Activated T-helper 1 cell treated with Interleukin-2 at 50 U/mL for 16 hours (primary cell): ENCODE measurements at places on chromosomes 5 and 9.

- DNase-seq: no peak
Measured at GRCh38 chr9:127853312-127854183, 910 bp downstream of the ENG start.

- no peak for DNase-seq
Measured at GRCh38 chr5:108148715-108149139, 233.2 kb downstream of the FBXL17 start.

- DNase-seq: no peak
Measured at GRCh38 chr9:134955801-134956200, 38.1 kb upstream of the FCN1 start.

- DNase-seq: no peak
Measured at GRCh38 chr9:134887686-134888602, 7.3 kb downstream of the FCN2 start.

DNA sequence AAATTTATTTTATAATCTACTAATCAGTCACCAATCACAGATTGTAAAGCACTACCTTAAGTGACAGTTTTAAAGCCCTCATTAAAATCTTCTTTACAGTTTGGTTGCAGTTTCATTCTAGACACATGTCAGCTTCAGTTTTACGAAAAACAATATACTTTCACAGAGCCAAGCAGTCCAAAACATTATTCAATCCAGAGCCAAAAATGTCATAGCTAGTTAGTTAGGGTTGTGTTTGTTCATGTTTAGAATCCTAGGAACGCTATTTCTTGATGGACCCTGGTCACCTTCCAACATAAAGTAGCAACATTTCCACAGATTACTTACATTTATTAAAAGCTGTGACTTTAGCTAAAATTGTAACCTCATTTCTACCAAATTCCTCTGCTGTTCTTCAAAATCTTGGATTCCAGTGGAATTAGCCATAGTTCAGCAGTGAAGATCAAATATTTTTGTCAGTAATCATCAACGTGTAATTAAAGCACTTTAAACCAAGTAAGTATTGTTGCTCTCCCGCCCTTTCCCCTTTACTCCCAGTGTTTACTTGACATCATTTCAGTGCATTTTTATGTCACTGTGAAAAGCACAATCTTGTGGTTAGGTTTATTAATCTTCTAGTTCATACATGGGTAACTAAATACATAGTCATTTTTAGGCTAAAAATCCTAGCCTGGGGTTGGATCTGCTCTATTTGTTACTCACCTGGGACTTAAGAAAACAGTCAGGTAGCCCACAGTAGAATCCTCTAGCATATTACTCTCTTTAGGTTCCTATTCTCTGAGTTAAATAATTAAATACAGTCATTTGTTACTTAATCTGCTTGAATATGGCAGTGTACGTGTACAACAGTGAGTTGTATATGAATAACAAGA, 74.3 kb downstream of the NIPBL start:
- DNase-seq: no peak

DNA sequence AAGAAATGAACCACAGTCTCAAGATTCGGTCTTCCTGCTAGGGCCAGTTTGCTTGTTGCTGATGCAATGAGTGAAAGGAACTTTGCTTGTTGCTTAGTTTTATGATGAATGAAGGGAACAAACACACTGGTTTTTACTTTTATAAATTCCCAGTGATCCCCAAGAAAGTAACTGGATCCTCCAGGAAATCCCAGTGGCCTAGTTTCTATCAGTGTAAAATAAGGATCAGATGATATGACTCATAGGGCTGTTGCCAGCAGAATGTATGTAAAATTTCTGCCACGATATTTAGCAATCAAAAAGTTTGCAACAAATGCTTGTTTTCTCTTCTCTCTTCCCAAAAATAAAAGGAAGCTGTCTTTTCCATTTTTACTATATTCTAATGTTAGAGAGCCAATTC, 160.1 kb upstream of the CDKN2B start:
- no peak for DNase-seq

- no peak for DNase-seq
Measured at GRCh38 chr5:74517700-74518099, 122.8 kb downstream of the ENC1 start.

GRCh38 chr9:20048985-20049384, 260.1 kb upstream of the SLC24A2 start:
- no peak for DNase-seq

GRCh38 chr9:91055845-91056244, 254.2 kb downstream of the SYK start:
- DNase-seq: no peak

DNA sequence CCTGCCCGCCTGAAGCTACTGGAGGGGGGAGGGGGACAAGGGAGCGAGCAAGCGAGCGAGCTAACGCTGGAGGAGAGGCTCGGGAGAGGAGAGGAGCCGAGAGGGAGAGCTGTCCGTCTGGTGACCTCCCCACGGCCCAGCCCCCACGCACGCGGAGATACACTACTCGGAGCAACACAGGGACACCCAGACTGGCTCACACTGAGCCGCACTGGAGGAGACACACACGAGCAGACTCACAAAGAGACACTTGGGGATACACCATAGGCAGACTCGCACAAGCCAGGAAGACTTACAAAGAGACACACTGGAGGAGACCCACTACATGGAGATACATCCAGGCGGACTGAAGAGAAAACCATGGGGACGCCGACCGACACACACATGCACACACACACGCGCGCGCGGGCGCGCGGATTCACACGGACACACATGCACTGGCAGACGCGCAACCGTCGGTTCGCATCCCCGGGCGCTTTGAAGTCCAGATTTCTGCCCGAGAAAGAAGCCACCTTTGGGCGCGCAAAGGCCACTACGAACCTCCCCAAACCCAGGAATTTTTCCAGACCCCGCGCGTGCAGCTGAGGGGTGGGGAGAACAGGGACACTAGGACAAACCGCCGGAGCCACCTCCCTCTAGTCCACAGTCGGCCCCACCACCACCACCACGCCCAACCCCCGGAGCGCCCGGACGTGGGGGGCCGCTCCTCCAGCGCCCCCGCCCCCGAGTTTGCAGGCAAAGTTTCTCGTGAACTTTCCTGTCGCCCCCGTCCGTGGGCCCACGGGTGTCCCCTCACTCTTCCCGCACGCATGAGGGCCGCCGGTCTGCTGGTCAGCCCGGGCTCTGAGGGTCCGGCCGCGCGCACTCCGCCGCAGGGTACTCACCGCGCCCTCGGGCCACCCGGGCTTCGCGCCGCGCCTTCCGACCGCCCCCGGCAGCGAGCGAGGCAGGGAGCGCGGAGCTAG, 571 bp downstream of the CNTFR start:
- DNase-seq: no peak

DNA sequence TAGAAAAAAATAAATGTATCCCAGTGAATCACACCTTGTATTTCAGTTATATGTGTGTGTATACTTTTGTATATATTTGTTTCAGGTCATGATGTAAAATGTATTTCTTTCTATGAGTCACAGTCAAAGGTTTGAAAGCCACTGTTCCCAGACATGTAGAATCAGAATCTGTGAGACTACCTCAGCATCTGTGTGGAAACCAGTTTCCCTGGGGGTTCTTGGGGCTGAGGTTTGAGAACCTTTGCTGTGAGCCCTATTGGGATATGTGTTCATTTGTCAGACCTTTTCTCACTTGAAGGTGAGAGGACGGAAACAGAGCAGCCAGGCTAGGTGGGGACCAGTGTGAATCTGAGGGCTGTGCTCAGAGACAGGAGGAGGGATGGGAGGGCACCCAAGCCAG, 78.7 kb upstream of the SAP30L start:
- DNase-seq: no peak

DNA sequence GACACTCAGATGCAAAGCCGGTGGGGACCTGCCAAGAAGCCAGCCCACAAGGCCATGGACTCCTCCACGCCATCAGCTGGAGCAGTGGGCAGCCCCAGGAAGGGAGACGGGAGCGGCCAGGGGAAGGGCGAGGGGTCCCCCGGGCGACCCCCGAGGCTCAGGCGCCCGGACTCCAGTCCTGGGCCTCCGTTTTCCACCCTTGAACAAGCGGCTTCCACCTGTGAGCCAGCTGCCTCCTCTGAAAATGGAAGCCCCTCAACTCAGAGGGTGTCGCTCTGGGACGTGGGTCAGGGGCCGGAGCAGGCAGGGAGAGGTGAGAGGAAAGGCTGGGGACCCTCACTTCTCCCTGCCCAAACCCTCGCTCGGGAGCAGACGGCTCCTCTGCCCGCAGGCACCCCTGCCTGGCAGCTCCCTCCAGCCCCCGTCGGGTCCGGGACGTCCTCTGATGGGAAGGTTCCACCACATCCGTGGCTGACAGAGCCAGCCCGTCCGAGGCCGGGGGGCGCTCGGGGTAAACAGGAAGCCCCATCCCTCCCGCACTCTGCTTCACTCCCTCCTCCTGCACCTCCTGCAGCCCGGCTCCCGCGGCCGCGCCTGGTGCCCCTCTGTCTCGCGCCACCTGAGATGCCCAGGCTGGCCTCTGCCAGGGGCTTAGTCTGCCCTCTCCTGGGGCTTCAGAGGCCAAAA, 3.7 kb upstream of the EGFL7 start:
- DNase-seq: no peak

GRCh38 chr5:86894056-86894455, 276.3 kb downstream of the COX7C start:
- DNase-seq: no peak

- no peak for DNase-seq
Measured at GRCh38 chr5:39117401-39117800, 43.2 kb upstream of the RICTOR start.

- no peak for DNase-seq
Measured at GRCh38 chr5:82669720-82670119, 391.6 kb upstream of the RPS23 start.

DNA sequence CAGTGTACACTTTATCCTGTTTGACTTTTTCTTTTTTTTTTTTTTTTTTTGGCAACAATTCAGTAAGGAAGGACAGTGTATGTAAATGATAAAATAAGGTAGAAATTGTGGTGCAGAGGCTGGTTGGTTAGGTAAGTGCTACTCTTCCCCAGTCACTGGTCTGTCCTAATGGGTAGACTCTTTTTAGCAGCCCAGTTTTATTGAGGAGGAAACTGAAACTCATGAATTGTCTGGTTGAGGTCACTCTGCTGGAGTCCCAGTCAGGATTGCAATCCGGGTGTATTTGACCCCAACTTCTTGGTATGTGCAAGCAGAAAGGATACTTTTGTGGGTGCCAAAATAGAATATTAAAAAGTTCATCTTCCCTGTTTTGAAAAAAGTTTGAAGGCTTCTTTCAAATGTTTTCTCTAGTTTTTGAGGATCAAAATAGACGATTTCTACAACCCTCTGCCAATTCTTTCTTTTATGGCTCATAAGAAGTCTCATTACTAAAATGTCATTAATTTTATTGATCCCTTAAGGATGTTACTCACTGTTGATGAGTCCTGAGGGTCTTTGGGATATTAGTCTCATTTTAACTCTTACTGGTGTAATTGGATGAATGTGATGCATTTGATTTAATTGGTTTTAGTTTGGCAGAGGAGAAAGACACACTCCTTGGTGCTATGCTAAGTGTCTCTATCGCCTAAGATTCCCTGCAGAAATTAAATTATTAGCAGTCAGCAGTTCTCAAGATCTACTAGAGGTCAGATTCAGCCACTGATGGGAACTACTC, 171.9 kb downstream of the KDM4C start:
- no peak for DNase-seq

DNA sequence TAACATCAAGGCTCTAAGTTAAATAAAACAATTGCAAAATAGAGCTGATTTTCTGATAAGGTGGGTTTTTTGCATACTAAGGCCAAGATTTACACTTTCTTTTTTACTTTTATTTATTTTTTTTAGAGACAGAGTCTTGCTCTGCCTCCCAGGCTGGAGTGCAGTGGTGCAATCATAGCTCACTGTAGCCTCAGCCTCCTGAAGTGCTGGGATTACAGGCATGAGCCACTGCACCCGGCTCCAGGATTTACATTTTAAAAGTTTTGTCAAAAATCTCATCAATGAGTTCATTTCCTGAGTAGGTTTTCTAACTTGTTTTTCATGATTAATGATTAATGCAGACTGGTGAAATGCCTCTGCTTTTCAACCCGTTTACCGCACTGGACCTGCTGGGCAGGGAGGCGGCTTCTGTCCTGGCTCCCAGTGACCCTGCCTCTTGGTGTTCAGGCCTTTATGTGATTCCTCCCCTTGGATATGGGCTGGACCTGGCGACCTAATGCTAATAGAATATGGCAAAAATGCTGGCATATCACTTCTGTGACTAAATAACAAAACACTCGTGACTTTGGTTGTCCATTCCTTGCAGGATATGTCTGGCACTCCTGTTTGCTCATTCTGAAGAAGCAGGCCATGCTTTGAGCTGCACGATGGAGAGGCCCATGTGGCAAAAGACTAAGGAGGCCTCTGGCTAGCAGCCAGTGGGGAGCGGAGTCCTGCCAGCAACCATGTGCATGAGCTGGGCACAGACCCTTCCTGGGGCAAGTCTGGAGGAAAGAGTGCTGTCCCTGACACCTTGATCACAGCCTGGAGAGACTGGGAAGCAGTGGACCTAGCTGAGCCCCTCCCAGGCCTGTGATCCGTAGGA, 72.2 kb upstream of the PTCH1 start:
- no peak for DNase-seq

- no peak for DNase-seq
Measured at GRCh38 chr9:34796924-34797323, 87.0 kb upstream of the CCL21 start.

- DNase-seq: no peak
Measured at GRCh38 chr5:65708145-65708544, 13.8 kb downstream of the SGTB start.

- no peak for DNase-seq
Measured at GRCh38 chr5:104594850-104595249, 1032.3 kb upstream of the NUDT12 start.

DNA sequence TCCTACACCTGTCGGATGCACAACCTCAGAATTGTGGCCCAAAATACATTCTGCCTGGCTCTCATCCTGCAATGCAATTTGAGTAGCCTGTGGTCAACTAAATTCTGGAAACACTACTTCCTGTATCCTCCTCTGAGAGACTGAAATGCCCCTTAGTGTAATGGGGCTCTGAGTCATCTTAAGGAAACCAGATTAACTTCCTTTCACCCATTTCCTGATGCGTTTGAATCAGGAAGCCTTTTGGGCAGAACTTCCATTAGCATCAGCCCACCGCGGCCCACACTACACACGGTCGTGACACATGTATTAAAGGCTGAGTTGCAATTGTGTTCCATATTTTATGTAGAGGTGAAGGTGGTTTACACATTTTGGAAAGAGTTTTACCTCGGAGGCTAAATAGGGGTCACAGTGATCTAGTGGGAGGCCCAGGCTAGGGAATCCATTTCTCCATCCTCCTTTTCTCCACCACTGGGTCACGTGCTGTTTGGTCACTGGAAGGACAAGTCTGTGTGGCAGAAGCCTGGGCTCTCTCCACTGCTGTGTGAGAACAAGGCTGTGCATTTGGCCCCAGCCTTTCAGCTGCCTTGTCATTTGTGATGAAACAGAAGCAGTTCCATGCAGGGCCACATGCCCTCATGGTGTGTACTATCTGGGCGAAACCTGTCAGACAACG, 55.9 kb downstream of the DAP start:
- no peak for DNase-seq

- no peak for DNase-seq
Measured at GRCh38 chr5:132008163-132008473, 3.3 kb downstream of the ACSL6 start.

- no peak for DNase-seq
Measured at GRCh38 chr9:69649566-69650250, 22.5 kb downstream of the APBA1 start.

GRCh38 chr9:81822301-81822865, 105.8 kb upstream of the SPATA31D4 start:
- no peak for DNase-seq
